ENCODE measurements at places on chromosomes 2 and 18.
A peak's percentile ranks its signal among the peaks of the same experiment; 100 is the strongest.

DNA sequence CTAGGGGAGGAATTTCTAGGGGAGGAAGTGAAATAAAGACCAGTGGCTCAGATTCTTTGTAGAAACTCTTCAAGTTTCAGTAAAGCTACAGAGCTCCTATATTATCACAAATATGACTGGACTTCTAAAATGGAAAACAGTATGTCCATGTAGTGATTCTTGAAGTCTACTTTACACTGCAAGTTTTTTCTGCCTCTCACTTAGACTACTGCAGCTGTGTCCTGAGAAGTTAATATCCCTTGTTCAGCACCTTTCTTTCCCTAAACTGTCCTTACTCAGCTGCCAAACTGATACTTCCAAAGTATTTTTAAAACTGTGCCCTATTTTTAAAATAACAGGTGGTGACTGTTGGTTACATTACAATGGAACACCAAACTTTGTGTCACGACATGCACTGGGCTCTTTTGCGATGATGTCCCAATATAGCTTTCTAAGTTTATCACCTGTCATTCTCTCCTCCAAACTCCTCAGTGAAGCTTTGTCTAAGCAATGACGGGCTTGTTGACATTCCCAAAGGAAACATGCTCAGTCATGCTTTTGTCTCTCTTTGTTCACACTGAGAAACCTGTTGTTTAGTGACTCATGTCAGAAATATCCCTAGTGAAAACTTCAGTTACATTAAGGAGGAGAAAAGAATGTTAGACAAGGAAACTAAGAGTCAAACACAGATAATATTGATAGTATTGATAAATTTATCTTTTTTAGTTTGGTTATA, 341.1 kb downstream of the ARL6IP6 start:
- H3K4me1 ChIP-seq, result no peaks in the 10 kb centered on the region
- no peaks in the 10 kb centered on the region for H3K27me3 ChIP-seq
- H3K27ac ChIP-seq, result no peak overlapping the region
- H3K36me3 ChIP-seq, result no peaks in the 10 kb centered on the region
- no peak overlapping the region for H3K4me3 ChIP-seq

- H3K27ac ChIP-seq, result no peak overlapping the region
- no peaks in the 10 kb centered on the region for H3K4me1 ChIP-seq
- DNase-seq, result no peak
- no peaks in the 10 kb centered on the region for H3K27me3 ChIP-seq
- no peaks in the 10 kb centered on the region for H3K36me3 ChIP-seq
Observed at GRCh38 chr2:232362174-232362900, 16.2 kb upstream of the ALPP start.

- no peak for DNase-seq
- no peak overlapping the region for H3K27ac ChIP-seq
- H3K4me1 ChIP-seq, result no peaks in the 10 kb centered on the region
- H3K36me3 ChIP-seq, result no peaks in the 10 kb centered on the region
- H3K27me3 ChIP-seq, result no peaks in the 10 kb centered on the region
- no peak overlapping the region for H3K4me3 ChIP-seq
Observed at GRCh38 chr18:60698901-60699300, 326.3 kb upstream of the MC4R start.

GRCh38 chr2:76318848-76319360, 608.2 kb upstream of the GCFC2 start:
- DNase-seq, result no peak
- no peaks in the 10 kb centered on the region for H3K27me3 ChIP-seq
- H3K27ac ChIP-seq, result no peak overlapping the region
- no peaks in the 10 kb centered on the region for H3K36me3 ChIP-seq
- H3K4me1 ChIP-seq, result no peaks in the 10 kb centered on the region

DNA sequence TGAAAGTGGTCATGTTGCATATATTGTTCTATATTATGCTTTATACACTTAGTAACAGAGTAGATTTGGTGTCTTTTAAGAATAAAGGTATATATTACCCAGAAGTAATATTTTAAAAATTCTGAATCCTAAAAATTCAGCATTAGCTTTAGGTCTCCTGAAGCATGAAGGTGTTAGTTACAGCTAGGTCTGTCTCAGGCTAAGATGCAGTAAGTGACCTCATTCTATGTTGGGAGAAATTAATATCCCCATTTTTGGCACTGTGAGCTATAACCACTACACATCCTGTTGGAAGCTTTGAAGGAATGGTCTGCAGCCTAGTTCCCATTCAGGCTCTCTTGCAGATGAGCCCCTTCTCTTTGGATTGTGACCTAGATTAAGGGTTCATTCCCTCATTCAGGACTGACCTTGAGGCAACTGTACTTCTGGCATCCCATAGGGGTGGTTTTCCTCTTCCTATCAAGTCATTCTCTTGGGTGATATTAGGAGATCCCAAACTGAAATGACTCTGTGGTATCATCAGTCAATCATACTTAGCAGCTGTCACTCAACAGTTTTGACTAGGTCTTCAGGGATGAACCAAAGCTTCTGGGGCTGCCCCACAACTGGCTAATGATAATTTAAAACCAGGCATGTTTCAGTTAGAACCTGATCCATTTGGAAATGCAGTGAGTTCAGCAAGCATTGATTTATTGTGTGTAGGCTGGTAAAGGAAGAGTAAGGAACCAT, 117.7 kb downstream of the GPD2 start:
- no peak for DNase-seq
- H3K27me3 ChIP-seq, result no peaks in the 10 kb centered on the region
- no peaks in the 10 kb centered on the region for H3K36me3 ChIP-seq
- no peak overlapping the region for H3K27ac ChIP-seq
- H3K4me1 ChIP-seq, result no peaks in the 10 kb centered on the region
- no peak overlapping the region for H3K4me3 ChIP-seq

- no peak overlapping the region for H3K4me3 ChIP-seq
- no peaks in the 10 kb centered on the region for H3K27me3 ChIP-seq
- H3K4me1 ChIP-seq, result no peaks in the 10 kb centered on the region
- no peak for DNase-seq
Observed at GRCh38 chr18:31555971-31556747, 35.5 kb upstream of the TTR start.

- no peaks in the 10 kb centered on the region for H3K36me3 ChIP-seq
- H3K27me3 ChIP-seq, result no peaks in the 10 kb centered on the region
- H3K4me1 ChIP-seq, result no peaks in the 10 kb centered on the region
- no peak for DNase-seq
Observed at GRCh38 chr2:8983571-8983970, 19.9 kb downstream of the MBOAT2 start.

DNA sequence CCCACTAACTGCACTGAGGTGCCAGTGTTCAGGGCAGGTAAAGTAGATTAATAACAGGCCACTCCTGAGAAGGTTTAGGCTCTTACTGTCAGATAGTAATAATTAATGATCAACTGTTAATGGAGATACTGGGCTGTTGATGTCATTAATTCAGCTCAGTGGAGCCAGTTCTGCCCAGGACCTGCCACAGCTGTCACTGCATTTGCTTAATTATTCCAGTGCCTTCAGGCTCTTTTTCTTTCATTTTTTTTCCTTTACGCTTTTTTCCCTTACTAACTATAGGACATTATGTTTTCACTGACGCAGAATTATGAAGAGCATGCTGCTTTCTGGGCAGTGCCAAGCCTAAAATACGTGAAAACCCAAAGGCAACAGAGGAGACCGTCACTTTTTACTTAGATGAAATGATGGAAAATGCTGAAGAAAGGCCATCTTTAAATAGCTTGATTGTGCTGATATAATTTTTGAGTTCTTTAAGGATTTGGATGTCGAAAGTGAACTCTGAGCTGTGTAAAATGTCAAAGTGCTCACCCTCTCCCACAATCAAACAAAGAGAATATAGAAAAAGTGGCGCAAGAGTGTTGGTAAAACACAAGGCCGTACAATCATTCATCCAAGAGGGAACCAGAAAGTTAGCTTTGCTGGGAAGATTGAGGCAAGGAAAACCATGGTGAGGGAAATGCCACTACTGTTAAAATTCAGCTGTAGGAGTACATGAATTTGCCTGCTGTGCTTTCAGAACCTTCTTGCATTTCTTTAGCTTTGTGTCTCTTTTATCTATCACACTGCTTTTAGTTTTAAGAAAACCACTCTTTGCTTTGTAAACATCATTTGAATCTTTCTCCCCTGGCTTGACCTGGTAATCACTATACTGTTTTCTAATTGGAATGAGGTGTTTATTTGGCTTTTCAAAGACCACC, 192.0 kb upstream of the ZEB2 start:
- no peaks in the 10 kb centered on the region for H3K36me3 ChIP-seq
- no peak for DNase-seq
- H3K27ac ChIP-seq, result peak overlapping the region; percentile 43
- no peak overlapping the region for H3K4me3 ChIP-seq

DNA sequence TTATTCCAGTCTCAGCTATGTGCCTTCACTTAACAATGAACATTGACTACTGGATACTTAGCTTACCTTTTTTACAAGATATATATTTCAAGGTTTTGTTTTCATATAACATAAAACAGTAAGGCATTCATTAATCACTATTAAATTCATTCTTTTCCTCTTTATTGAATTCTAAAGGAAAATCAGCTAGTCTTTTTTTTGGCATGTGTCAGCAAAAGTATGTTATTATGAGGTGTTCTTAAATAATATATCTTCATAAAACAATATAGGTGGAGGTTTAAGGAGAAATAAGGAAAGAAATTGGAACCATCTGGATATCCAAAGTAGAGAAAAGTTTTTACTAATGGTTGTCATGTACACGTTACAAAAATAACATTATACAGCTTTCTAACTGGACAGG, 472.6 kb downstream of the ARHGAP15 start:
- H3K27ac ChIP-seq, result no peak overlapping the region
- no peaks in the 10 kb centered on the region for H3K36me3 ChIP-seq
- H3K4me1 ChIP-seq, result no peaks in the 10 kb centered on the region
- no peak overlapping the region for H3K4me3 ChIP-seq
